ENCODE measurements at places on chromosomes 7 and 10.

DNA sequence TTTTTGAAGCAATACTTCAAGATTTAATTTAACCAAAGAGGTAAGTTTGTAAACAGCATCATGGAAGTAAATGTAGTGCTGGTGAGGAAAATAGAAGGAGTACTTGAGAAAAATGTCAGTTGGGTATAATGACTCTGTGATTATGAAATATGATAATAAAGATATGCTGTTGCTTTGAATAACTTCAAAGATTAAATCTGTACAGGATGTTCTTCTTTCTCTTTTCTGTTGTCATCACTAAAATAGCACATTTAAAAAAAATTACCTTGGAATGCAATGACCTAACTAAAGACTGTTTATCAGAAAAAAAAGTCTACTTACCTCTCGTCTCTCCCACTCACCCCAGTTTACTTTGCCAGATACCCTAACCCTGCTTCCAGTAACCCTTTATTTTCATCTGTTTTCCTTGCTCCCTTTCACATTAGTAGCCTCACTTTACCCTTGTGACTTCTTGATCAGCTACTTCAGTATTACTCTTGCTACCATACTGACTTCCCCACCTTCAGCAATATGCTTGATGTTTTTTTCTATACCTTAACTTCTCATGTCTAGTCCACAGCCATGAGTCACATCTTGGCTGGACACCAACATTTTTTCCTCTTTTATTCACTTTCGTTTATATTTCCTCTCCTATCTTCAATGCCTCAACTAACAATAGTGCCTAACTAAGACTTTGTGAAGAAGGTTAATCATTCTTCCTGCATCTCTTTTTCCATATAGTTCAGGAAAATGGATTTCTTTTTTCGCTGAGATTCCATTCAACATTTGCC is 29.7 kb upstream of the TAS2R16 start:
- no peak for DNase-seq

DNA sequence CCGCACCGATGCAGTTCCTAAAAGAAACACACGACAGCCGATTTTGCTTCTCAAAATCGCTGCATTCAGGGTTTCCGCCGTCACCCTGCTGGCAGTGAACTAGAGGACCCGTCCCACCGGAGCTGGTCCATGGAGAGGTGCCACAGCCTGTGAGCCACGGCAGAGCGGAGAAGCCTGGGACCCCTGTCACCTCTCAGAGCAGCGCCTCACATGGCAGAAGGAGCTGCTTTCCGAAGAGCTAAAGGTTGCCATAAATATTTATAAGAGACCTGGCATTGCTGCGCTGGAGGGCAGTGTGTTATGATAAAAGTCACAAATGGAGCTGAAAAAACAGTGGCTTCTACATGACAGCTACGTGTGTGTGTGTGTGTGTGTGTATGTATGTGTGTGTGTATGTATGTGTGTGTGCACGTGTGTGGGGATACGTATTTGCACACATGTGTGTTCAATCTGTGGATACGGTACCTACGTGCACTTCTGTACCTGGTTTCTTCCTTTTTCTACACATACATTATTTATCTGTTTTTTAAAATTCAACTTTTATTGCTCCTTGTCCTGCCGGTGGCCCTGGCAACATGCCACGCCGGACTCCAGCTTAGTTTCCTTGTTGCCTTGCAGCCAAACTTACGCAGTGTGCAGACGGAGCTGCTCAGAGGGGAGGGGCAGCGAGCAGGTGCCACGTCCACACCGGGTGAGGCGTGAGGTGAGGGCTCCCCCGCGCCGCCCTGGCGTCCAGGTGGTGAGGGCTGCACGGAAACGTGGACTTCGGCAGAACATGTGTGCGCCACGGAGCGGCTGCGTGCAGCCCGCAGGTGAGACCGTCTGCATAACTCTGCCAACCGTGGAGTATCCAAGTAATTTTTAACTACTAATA is 115.2 kb upstream of the PITRM1 start:
- DNase-seq, result no peak

GRCh38 chr10:111079241-111079760 is 2.5 kb downstream of the ADRA2A start:
- DNase-seq, result no peak

- DNase-seq, result no peak
These were observed 70.1 kb downstream of the NPTX2 start for GRCh38 chr7:98687111-98687751.

DNA sequence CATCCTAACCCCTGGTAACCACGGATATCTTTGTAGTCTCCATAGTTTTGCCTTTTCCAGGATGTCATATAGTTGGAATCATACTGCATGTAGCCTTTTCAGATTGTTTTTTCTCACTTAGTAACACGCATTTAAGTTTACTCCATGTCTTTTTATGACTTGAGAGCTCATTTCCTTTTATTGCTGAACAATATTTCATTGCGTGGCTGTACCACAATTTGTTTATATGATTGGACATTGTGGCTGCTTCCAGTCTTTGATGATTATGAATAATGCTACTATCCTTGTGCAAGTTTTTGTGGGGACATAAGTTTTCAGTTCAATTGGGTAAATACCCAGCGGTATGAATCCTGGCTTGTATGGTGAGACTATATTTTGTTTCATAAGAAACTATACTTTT is 60.8 kb downstream of the AOAH start:
- no peak for DNase-seq

DNA sequence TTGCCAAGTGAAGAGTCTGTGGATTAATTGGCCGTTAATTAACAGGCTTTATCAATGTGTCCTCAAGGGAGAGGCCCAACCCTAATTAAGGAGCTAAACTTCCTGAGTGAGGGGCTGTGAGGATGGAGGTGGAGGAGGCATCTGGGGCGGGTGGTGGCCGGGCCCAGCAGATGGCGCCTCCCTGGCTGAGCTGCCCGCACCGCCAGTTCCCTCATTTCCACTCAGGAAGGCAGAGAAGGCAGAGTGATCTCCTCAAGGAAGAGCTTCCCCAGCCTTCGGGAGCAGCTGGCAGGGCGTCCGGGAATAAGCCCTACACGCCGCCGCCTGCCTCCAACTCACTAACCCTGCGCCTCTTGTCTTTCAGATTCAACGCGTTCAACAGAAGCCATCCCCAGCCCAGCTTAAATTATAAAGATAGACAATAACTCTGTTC is 112.2 kb downstream of the CYTH3 start:
- DNase-seq, result no peak

GRCh38 chr10:22491931-22492615 is 146.8 kb downstream of the SPAG6 start:
- peak; percentile 29 for DNase-seq

DNA sequence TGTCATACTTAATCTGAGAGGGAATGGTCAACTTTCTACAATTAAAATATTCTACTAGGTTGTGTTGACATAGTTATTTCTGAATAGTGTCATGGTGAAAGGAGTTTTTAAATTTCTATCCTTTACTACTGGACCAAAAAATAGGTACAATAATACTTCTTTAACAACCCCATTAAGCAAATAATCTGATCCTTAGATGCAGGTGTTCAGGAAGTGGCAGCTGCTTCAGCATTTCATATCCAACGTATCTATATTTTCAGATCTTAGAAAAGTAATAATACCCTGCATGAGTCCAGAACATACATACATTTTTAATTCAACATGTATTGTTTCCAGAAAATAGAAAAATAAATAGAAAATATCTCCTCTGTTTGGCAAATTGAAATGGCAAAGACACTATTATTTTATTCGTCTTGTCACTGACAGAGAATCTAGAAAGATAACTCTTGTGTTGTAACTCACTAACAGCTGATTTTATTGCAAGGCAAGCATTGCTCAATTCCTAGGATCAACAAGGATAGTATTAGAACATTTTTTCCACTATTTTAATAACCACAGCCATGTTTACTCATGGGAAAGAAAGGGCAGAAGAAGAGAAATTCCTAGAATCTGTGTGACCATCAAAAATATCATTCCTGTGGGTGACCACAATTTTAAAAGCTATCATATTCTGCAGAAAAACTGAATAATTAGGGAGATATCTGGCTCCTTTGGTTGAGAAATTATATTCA is 159.3 kb upstream of the CNTNAP2 start:
- no peak for DNase-seq

DNA sequence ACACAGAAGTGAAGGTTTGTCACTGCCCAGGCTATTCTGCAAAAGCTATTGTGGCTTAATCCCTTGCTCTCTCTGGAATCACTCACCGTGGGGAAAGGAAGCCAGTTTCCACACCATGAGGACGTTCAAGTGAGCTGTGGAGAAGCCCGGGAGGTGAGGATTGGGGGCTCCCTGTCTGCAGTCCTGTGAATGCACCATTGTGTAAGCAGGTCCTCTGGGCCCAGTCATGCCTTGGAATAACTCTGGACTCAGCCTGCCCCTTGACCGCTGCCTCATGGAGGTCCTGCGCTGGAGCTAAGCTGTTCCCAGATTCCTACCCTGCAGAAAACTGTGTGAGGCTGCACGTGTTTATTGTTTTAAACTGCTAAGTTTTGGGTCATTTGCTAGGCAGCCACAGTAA is 33.5 kb downstream of the LYZL2 start:
- no peak for DNase-seq
